ENCODE measurements at places on chromosomes 7 and 10. TPM values are rescaled to one million over a fixed set of nuclear protein-coding genes. Genes with fewer than 3 reads are reported as not detected.
A peak's percentile ranks its signal among the peaks of the same experiment; 100 is the strongest.

GRCh38 chr7:119918185-119918584 is 354.8 kb upstream of the KCND2 start:
- no peak for DNase-seq

The PPP2R2D gene
- 27.4 TPM for total RNA-seq

DNA sequence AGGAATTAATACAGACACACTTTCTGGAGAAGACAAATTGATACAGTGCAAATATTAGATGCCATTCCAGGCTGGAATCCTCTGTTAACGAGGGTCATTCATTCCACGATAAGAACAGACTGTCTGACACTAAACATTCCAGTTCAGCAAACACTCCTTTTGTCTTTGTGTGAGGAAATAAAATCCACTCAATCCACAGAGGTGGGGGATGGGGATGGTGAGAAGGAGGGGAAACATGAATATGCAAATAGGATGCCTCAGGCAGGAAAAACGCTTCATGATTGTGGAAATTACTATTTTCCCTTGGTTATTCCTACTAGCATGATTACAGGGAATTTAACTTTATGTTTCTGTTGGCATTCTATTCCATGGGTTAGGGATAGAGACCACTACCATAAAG is 196.9 kb upstream of the CDCA7L start:
- DNase-seq = no peak

The METTL27 gene
- total RNA-seq = 1.7 TPM

- DNase-seq = no peak
Measured at GRCh38 chr7:18975689-18976280, 141.7 kb downstream of the TWIST1 start.

GRCh38 chr7:98996150-98996552 is 117.8 kb downstream of the TRRAP start:
- no peak for DNase-seq

The RNF32 gene
- total RNA-seq = not detected

DNA sequence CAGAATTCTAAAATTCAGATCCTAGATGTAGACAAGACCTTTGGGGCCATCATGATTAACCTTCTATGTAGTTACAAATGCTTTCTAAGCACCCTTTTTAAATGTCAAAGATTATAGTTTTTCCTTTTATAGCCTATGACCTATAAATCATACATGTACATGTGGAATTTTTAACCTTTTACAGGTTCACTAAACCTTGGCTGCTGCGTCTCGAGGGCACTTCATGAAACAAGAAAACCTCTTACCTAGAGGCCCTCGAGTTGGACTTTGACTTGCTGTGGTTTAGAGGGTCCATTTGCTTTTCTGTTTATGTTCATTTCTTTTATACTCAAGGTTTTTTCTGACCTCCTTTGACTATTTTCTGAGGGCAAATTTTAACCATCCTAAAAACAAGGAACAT is 302.2 kb downstream of the CSTF2T start:
- DNase-seq = no peak

- DNase-seq = no peak
Measured at GRCh38 chr10:79153745-79154144, 85.0 kb downstream of the ZMIZ1 start.

- DNase-seq = peak; percentile 59
Measured at GRCh38 chr10:12390733-12391132, 41.4 kb downstream of the CAMK1D start.

DNA sequence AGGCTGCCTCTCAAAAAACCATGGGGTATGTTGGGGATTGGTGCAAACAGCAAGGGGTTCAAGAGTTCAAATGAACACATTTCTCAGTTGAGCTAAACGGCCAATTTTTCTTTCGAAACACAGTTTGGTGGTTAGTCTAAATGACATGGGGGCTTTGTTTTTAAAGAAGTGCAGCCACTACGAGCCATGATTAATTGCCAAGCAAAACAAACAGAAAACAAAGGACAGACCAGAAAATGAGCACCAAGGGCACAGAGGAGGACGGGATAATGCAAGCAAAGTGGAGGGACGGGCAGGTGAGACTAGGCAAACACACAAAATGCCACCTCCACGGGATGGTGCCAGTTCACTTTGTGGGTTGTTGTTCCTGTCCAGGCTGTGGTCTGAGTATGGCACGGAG is 64.5 kb upstream of the PDLIM1 start:
- no peak for DNase-seq

DNA sequence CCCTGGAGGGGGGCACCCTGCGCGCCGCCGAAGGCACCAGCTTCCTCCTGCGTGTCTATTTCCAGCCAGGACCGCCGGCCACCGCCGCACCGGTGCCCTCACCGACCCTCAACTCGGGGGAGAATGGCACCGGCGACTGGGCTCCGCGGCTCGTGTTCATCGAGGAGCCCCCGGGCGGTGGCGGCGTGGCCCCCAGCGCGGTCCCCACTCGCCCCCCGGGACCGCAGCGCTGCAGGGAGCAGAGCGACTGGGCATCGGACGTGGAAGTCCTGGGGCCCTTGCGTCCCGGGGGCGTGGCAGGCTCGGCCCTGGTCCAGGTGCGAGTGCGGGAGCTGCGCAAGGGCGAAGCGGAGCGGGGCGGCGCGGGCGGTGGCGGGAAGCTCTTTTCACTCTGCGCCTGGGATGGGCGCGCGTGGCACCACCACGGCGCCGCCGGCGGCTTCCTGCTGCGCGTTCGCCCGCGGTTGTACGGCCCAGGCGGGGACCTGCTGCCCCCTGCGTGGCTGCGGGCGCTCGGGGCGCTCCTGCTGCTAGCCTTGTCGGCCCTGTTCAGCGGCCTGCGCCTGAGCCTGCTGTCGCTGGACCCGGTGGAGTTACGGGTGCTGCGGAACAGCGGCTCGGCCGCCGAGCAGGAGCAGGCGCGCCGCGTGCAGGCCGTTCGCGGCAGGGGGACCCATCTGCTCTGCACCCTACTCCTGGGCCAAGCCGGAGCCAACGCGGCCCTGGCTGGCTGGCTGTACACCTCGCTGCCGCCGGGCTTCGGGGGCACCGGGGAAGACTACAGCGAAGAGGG is 594 bp downstream of the CNNM1 start:
- no peak for DNase-seq

The C7orf57 gene
- not detected for total RNA-seq

- no peak for DNase-seq
Measured at GRCh38 chr10:17454161-17455014, at the start of gene ST8SIA6. Gene ST8SIA6, minus strand, starts transcription at chr10:17454595. Its CDS starts 340 bp downstream, at chr10:17454255.

- no peak for DNase-seq
Measured at GRCh38 chr10:119633538-119634218, 17.5 kb upstream of the BAG3 start.

The TLX1 gene
- not detected for total RNA-seq

DNA sequence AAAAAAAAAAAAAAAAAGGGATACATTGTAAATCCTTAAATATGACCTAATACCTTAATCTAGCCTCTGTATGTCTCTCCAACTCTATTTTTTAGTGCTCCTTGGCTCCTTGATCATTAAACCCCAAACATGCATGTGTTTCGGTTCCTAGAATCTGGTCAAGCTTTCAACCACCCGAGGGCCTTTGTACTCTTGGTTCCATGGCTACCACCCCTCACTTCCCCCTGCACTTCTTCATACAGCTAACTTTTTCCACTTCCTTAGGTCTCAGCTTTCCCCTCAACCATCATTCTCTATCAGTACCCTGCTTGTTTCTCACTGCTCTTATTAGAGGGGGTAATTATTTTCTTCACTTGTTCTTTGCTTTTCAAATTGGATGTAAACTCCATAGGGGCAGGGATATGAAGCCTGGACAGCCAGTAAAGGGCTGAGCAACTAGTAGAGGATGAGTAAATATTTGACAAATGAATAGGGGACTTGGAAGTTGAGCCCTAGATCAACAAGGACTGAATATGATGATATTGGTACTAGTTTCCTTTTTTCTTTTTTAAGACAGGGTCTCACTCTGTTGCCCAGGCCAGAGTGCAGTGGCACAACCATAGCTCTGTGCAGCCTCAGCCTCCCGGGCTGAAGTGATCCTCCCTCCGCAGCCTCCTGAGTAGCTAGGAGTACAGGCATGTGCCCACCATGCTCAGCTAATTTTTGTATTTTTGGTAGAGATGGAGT is 4.3 kb upstream of the GDI2 start:
- DNase-seq = peak; percentile 33

- no peak for DNase-seq
Measured at GRCh38 chr7:55099821-55100543, 81.2 kb downstream of the EGFR start.

The NPY gene
- not detected for total RNA-seq

GRCh38 chr10:119341459-119342301 is 134.3 kb downstream of the GRK5 start:
- DNase-seq = no peak

- no peak for DNase-seq
Measured at GRCh38 chr10:71300555-71301370, 18.3 kb upstream of the SLC29A3 start.

GRCh38 chr7:4286351-4286750 is 395.7 kb upstream of the FOXK1 start:
- no peak for DNase-seq

The SPDYE5 gene
- not detected for total RNA-seq

DNA sequence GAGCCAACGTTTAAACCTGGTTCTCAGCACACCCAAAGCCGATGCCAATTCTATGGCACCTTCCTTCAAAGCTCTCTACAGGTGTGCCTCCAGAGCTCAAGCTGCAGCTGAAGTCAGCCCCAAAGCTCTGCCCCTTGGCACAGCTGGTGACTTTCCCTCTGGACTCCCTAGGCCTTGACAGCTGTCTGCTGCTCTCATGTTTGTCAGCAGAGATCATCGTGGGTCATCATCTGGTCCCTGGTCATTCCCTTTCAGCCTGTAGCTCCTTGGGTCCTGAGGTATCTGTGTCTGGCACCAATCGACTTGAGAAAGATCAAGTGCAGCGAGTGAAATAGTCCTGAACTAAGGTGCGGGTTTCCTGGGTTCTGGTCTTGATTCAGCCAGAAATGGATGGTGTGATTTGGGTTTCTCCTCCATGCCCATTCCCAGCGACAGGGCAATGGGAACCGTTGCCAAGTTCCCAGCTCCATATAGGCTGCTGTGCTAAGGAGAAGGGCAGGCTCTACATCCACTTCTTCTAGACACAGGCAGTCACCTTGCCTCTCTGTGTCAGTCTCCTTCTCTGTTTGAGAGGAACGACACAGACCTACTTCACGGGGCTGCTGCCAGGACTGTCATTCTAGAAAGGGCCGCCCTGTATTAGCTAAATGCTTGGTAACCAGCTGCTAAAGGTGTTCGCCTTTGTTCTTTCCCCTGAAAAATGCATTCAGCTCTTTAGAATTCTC is 3.6 kb downstream of the PKD1L1 start:
- no peak for DNase-seq

The SPAG6 gene
- total RNA-seq = 0.51 TPM

DNA sequence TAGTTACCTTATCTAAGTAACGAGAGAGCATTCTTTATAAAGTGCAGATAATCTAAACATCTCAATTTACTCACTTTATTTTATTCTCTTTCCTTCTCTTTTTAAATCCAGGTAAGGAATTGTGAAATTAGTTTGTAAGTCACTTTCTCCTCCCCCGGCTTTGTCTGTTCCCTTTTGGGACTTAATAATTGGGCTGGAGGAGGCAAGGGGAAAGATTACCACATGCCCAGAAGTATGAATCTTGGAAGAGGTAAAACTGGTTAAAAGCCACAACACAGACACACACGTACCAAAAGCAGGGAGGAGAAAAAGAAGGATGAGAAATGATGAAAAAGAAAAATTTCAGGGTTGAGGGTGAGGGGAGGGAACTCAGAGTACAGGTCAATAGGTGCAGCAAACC is 63.3 kb upstream of the LRRC17 start:
- no peak for DNase-seq

GRCh38 chr10:19811540-19811939 is 4.7 kb upstream of the PLXDC2 start:
- DNase-seq = no peak

DNA sequence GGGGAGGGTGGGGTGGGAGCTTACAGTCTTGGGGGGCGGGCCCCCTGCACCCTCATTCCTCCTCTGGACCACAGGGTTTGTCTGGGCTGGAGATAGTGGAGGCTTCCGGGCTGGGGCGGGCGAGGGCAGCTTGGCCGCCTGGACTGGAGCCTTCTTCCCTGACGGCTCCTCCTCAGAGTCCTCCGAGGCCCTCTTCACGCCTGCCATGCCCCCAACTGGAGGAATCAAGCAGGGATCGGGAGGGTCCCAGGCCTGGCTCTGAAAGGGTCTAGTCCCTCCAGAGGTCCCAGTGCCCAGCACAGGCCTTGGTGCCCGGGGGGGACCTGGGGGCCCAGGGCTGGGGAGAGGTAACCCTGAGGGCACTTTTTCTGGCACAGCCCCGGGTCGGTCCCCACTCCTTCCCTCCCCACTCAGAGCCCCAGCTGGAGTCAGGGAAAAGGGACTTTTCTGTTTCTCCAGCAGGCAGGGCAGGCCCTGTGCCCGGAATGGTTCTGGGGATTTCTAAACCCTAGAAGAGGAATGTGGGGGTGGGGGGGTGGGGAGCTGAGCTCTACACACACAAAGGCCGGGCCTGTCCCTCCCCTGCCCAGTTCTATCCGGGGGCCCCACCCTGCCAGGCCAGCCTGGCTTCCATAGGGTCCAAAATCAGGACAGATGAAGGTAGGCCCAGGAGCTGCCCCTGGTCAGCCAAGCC is 11.6 kb downstream of the MICALL2 start:
- no peak for DNase-seq

- no peak for DNase-seq
Measured at GRCh38 chr7:51034521-51035264, 252.0 kb upstream of the GRB10 start.

- no peak for DNase-seq
Measured at GRCh38 chr7:96320442-96320841, 1.5 kb downstream of the SLC25A13 start.

GRCh38 chr7:28174442-28174841 is 6.2 kb downstream of the JAZF1 start:
- DNase-seq = no peak

DNA sequence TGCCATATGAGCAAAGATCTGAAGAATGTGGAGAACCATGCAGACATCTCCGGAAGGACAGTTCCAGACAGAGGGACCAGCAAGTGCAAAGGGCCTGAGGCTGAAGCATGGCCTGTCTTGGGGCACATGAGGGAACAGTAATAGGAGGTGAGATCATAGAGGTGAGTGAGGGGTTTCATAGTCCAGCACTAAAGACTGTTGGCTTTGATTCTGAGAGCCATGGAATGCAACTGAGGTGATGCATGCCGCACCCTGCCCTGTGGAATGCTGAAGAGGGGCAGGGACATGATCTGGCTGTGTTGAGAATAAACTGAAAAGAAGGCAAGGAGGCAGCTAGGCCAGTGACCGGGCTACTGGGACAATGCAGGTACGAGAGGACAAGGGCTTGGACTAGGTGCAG is 253.1 kb upstream of the KLF14 start:
- DNase-seq = no peak

The HOXA13 gene
- 1.9 TPM for total RNA-seq

DNA sequence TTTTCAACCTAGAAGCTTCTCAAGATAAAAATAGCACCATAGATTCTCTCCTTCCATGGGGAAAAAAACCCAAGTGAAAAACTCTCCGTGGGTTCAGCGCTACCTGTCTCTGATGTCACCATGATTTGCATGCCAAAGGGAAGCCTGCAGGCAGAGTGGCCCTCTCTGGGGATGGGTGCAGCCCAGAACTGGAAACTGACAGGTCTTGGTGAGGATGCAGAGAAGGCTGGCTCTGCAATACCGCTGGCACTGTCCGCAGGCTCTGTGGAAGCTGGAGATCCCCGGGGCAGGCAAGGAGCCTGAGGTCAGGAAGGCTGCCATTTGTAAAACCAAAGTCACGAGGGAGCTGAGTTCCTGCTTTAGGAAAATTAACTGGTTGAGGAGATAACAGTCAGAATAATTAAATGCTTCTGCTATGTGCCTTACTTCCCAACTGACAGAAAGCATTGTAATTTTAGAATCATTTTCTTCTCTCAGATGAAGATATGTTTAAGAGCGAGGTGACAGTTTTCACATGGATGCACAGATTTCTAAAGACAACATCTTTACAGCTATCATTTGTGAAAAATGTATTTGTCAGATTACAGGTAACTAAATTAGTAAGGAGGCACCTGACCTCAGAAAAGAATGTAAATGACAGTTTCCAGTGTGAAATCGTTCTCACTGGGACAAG is 731.5 kb upstream of the FZD8 start:
- no peak for DNase-seq

All from mesenteric fat pad (tissue), 1 donor.